ENCODE measurements at places on chromosomes 2 and 18. TPM values are rescaled to one million over a fixed set of nuclear protein-coding genes. Genes with fewer than 3 reads are reported as not detected.

Gene VWC2L
- total RNA-seq = not detected

Gene ESCO1
- total RNA-seq = 15.4 TPM

- no peak overlapping the region for H3K4me3 ChIP-seq
- no peak overlapping the region for H3K27ac ChIP-seq
- no peaks in the 10 kb centered on the region for H3K4me1 ChIP-seq
- no peak for DNase-seq
- peaks cover 8% of the 10 kb centered on the region for H3K27me3 ChIP-seq
Measured at GRCh38 chr18:57518533-57518932, 68.0 kb downstream of the FECH start.

- H3K27me3 ChIP-seq = no peaks in the 10 kb centered on the region
- no peaks in the 10 kb centered on the region for H3K36me3 ChIP-seq
- no peak overlapping the region for H3K4me3 ChIP-seq
- peaks cover 8% of the 10 kb centered on the region for H3K4me1 ChIP-seq
- H3K27ac ChIP-seq = no peak overlapping the region
Measured at GRCh38 chr2:206981086-206981674, 41.9 kb downstream of the CPO start.

GRCh38 chr2:210162466-210163124 lies 8.6 kb downstream of the KANSL1L start:
- no peaks in the 10 kb centered on the region for H3K36me3 ChIP-seq
- peaks cover 30% of the 10 kb centered on the region for H3K4me1 ChIP-seq
- no peak overlapping the region for H3K4me3 ChIP-seq
- DNase-seq = no peak
- no peaks in the 10 kb centered on the region for H3K27me3 ChIP-seq

GRCh38 chr2:231693956-231694355 lies 14.4 kb upstream of the PTMA start:
- DNase-seq = no peak
- no peak overlapping the region for H3K4me3 ChIP-seq
- H3K27me3 ChIP-seq = no peaks in the 10 kb centered on the region
- H3K36me3 ChIP-seq = no peaks in the 10 kb centered on the region
- no peak overlapping the region for H3K27ac ChIP-seq
